Right hindlimb (tissue), 1 donor: ENCODE measurements at places on chromosomes 2 and 18.

DNA sequence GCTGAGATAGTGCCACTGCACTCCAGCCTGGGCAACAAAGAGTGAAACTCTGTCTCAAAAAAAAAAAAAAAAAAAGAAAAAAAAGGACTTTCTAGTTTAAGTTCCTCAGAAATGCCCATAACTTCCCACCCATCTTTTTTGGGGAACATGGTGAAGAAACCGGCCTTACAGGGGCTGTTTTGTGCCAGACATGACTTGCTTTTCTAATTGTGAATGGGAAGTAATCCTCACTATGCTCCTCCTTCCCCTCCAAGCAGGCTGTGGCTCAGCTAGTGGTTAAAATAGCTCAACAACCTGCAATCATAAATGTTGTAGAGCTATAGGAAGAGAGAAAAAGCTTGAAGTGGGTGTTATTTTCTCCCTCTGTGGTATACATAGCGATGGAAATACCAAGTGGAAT lies 34.1 kb upstream of the OLA1 start:
- no peak for DNase-seq

GRCh38 chr2:215900843-215901242 lies 112.5 kb downstream of the MREG start:
- no peak for DNase-seq

DNA sequence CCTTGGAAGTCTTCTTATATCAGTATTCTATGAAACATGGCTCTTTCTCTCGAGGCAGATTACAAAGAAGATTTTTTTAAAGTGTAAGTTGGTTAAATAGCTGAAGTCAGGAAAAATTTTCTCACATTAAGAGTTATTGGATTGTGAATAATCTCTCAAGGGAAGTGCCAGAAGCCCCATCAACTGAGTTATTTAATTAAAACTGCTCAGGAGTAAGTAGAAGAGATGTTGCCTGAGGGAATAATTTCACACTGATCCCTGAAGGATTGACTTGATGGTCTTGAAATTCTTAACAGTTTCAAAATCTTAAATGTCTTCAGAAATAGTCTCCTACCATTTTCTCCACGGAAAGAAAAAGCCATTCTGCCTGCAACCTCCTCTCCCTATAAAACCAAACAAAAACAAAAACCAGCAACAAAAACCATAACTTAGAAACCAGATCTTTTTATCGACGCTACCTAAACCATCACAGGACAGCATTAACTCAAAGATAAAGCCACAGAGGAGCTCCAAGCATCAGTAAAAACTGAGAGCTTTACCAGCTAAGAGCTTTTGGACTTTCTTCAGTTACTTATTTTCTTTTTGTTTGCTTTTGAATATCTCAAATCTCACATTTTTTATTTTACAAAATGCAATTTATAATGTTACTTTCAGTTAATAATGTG lies 12.9 kb downstream of the CD226 start:
- DNase-seq: no peak

DNA sequence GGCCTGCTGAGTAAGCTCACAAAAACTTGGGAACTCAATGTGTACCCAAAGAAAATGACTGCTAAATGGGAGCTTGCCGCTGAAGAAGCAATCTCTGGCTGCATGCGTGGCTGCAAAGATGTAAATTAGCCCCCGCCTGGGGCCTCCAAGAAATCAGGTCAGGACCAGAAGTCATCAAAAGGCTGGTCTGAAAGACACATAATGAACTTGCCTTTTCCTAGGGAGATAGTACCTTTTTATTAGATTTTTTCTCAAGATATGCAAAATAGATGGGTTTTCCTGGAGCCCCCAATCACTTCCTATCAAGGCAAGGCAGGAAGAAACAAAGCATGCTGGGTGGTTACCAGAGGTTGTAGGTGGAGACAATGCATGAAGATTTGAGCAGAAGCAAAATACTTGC lies 38.9 kb downstream of the PDCL3 start:
- DNase-seq: no peak

GRCh38 chr2:112149866-112150435 lies 11.8 kb downstream of the FBLN7 start:
- DNase-seq: no peak

GRCh38 chr2:178119179-178119922 lies 7.1 kb downstream of the RBM45 start:
- no peak for DNase-seq

- DNase-seq: no peak
These were observed 74.6 kb downstream of the CPS1 start for GRCh38 chr2:210630873-210631560.
